ENCODE measurements at places on chromosomes 6 and 20. TPM values are rescaled to one million over a fixed set of nuclear protein-coding genes. Genes with fewer than 3 reads are reported as not detected.

Gene PRSS16
- 0.39 TPM for polyA plus RNA-seq

Gene NKAPL
- polyA plus RNA-seq = 0.30 TPM

Gene CST5
- polyA plus RNA-seq = not detected

Gene NKX2-2
- not detected for polyA plus RNA-seq

Gene B3GAT2
- 0.21 TPM for polyA plus RNA-seq

Gene TNFRSF21
- not detected for polyA plus RNA-seq

Gene OVOL2
- not detected for polyA plus RNA-seq

Gene THBS2
- polyA plus RNA-seq = not detected
